ENCODE measurements at places on chromosomes 6 and 20.
A peak's percentile ranks its signal among the peaks of the same experiment; 100 is the strongest.

DNA sequence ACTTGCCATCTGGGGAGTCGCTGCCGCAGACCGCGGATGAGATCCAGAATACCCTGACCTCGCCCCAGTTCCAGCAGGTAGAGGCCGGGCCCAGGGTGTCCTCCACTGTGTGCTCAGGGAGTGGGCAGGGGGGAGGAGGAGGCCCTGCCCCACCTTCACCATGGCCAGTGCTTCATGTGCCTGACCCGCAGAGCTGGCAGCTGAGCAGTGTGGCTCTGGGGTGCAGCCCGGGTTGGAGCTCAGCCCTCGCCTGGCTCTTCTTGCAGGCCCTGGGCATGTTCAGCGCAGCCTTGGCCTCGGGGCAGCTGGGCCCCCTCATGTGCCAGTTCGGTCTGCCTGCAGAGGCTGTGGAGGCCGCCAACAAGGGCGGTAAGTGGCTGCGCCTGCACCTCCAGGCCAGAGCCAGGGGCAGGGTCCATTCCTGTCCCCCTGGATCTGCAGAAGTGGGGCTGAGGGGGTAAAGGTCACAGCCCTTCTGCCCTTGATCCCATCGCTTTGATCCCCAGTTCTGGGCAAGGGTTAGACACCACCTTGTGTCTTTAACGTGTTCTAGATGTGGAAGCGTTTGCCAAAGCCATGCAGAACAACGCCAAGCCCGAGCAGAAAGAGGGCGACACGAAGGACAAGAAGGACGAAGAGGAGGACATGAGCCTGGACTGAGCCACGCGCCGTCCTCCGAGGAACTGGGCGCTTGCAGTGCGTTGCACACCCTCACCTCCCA, 5.5 kb downstream of the ADRM1 start:
- no peak for DNase-seq

DNA sequence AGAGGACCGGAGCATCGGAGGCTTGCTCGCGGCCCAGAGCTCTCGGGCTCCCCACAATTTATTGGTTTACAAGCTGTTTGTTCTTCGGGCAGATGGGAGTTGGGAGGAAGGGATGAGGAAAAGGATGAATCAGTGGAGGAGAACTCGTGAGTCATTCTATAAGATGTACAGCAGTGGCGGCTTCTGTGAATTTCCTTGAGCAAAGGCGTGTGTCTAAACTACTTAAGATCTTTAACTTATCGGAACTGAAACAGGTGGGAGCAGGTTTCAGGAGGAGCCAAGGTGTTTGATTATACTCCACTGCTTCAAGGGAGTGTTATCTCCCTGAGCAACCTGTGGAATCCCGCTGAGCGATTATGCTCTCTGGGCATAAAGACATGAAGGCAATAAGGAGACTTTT, 50.5 kb upstream of the IBTK start:
- no peak for DNase-seq

- DNase-seq, result no peak
Observed at GRCh38 chr6:33786736-33787135, 2.2 kb downstream of the LEMD2 start.

GRCh38 chr6:152293404-152293803, 343.8 kb downstream of the SYNE1 start:
- DNase-seq, result no peak

DNA sequence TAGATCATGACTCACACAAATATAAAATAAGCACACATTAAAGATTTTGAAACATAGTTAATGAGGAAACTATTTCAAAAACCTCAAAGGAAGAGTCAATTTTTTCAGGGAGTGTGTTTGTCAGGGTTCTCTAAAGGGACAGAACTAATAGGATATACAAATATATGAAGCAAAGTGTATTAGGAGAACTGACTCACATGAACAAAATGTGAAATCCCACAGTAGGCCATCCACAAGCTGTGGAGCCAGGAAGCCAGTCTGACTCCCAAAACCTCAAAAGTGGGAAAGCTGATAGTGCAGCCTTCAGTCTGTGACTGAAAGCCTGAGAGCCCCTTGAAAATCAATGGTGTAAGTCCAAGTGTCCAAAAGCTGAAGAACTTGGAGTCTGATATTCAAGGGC, 898.0 kb upstream of the EYS start:
- DNase-seq, result no peak

DNA sequence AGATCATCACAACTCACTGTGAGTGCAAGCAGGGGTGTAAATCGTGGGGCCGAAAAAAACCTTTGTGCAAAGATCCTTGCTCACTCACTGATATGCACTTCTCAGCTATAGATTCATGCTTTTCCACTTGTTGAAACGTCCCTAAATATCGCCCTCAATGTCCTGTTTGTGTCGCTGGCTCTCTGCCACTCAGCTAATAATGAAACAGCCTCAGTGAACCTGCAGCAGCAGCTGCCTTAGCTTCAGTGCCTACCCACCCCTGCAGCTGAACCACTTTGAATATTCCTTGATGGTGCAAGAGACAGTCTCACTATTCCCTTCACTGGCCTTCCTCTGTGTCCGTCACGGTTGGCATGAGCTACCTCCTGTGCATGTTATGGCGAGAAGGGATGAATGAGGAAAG, 128.9 kb upstream of the NAA20 start:
- no peak for DNase-seq

GRCh38 chr6:378090-378957, 13.2 kb upstream of the IRF4 start:
- no peak for DNase-seq

- DNase-seq, result peak; percentile 19
Observed at GRCh38 chr6:21992178-21992967, 304.5 kb downstream of the PRL start.

DNA sequence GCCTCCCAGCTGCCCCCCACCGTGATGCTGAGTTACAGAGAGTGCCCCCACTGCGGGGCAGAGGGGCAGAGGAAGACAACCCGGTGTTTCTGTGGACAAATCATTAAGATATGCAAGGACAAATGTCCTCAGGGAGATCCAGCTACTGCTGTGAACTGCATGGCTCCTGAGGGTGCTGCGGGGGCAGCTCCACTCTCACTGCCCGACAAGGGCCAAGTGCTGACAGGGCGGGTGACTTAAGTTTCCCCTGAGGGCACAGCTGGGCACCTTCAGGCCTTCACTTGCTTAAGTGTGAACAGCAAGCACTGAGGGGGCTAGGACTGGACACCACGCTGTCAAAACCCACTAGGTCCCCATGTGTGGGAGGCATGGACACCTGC, 26.2 kb upstream of the TCFL5 start:
- DNase-seq, result no peak

- DNase-seq, result no peak
Observed at GRCh38 chr20:61480158-61480825, 228.2 kb downstream of the CDH4 start.

DNA sequence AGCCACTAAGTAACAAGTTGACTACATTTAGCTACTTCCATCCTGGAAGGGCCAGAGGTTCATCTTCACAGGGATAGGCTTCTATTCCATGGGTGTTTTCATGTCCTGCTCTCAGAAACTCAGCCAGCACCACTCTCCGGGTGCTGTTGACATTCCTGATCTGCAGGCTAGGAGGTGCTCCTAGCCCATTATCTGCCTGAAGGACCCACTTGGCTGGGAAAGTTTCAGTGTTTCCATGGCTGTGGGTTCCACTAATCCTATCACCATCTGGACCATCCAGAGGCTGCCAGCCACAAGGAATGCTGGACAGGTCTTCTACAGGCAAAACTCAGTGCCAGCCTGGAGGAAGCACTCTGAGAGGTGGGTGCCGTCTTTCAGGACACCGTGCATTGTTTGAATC, 45.2 kb downstream of the HLA-G start:
- no peak for DNase-seq

DNA sequence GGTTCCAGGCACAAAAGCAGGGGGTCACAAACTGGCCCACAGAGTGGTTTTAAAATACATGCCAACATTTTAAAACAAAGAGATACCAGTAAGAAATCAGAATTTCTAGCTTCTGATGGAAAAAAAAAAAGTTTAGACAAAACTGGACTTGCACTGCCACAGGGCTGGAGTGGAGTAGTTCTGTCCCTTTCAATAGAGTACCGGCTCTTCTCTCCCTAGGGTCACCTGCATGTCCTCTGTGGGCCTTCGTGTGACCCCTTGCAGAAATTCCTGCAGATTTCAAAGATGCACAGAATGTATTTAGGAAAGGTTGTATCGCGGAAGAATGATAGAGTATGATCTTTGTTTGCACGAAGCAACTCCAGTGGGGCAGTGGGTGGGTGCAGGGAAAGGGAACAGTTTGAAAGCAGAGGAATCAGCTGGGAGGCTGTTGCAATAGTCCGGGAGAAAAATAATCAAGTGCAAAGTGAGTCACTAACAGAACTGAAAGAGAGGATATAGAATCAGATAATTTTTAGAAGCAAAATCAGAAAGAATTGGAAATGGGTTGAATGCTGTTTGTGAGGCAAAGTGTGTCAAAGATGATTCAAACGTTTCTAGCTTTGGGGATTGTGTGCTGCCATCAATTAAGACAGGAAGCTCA, 97.3 kb upstream of the STXBP5 start:
- DNase-seq, result no peak

DNA sequence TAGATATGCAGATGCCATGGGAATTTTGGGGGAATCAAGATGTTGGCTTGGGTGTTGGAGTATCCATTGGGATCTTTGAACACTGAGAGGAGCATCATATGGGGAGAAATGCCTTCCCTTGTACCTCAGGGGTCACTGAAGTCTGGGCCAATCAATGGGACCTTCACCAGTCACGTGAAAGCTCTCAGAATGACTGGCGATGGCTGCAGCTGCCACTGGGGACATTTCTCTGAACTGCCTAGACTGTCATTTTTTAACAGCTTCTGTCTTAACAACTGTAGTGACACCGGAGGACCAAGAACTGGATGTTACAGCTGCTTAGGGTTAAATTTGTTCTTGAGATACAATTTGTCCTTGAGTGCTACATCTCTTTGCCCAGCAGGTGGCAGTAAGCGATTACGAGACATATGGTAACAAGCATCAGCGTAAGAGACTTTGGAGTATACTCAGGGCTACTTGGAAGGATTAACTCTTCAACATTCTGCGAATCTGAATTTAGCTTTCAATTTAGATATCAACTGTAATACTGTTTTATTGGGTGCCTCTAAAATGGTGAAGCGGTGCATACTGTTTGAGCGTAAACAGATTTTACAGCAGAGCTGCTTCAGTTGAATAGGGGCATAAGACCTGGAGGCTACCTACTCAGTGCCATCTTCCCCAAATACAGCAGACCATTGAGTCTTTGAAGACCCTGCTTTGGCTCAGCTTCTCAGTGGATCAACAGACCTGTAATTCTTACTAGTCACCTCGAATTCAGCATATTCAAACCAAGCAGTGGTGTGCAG, 36.0 kb downstream of the CCN2 start:
- DNase-seq, result peak; percentile 44

DNA sequence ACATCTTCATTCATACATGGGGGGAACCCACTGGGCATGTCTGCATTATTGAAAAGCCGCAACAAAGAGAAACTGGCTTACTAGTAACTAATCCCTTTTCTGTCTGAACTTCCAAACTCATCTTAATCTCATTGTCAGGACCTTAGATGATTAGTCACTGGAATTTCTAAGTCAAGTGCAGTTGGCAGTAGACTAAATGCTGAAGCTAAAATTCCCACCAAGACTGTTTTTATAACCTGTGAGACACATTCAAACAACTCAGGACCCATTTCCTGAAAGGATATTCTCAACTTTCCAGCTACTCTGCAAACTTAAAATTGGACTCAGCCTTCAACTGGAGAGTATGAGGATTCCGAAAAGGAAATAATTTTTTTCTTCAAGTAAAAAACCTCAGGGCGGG, 94.8 kb upstream of the SCAF8 start:
- DNase-seq, result no peak

- no peak for DNase-seq
Observed at GRCh38 chr20:32235331-32236047, 27.8 kb downstream of the POFUT1 start.

- DNase-seq, result peak; percentile 73
Observed at GRCh38 chr6:125904871-125905270, 51.7 kb upstream of the HINT3 start.

DNA sequence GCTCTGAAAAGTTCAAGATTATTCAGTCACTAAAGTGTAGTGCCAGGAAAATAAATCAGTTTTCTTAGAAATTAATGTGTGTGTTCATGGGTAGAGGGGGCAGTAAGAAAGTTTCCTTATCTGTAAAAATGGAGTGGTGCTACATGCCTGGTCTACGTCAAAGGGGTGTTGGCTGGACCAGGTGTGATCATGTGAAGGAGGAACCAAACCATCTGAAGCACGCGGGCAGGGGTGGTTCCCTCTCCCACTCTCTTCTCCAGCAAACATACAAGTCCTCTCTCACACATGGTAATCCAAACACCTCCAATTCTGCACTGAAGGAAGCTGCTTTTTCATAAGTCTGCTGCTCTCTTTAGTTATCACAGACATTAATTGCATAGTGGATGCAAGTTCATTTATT, 63.1 kb downstream of the CLIC5 start:
- DNase-seq, result no peak

DNA sequence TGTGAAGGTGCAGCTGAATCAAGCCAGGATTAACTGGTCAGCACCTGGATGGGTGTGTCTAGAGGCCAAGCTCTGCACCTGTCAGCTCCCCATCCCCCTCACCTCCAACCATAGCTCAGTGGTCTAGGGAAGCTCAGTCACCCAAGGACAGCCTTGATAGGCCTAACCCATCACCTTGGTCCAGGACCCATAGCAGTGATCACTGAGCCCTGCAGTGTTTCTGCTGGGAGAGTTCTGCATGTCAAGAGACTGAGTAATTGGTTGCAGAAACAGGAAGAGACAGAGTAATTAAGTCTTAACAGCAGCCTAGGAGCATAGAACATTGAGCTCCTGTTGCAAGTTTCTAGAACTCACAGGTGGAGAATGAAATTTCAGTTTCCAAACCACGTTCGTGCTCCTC, 18.7 kb upstream of the RALGAPB start:
- no peak for DNase-seq

GRCh38 chr20:23337312-23337711, 13.3 kb upstream of the NXT1 start:
- DNase-seq, result no peak

- no peak for DNase-seq
Observed at GRCh38 chr6:14863902-14864850, 381.7 kb upstream of the JARID2 start.

GRCh38 chr20:56411759-56412472, at the start of gene CASS4:
CASS4 (plus strand) TSS chr20:56412260; CDS start chr20:56412459, 199 bp downstream.
- peak; percentile 24 for DNase-seq

DNA sequence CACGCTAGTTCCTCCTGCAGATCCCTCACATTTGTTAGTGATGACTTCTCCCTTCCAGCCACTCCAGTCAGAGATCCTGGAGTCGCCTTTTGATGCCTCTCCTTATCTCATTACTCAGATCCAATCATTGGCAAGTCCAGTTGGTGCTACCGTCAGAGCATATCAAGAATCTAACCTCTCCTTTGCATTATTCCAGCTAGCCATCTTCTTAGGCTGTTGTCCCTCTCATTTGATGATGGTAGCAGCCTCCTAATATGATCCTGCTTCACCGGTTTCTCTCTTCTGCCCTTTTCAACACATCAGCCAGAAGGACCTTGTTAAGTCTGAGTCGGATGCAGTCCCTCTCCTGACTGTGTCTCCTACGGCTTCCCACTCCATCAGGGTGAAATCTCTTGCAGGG, 305.6 kb downstream of the THBS2 start:
- DNase-seq, result no peak

GRCh38 chr6:133724726-133725125, 164.2 kb upstream of the TCF21 start:
- no peak for DNase-seq

- no peak for DNase-seq
Observed at GRCh38 chr6:121856296-121856695, 420.9 kb downstream of the GJA1 start.

GRCh38 chr6:56062836-56063235, 184.5 kb downstream of the COL21A1 start:
- no peak for DNase-seq

- no peak for DNase-seq
Observed at GRCh38 chr20:10527781-10528180, 92.7 kb downstream of the SLX4IP start.

- DNase-seq, result no peak
Observed at GRCh38 chr6:133761706-133762105, 127.2 kb upstream of the TCF21 start.

Measured in stimulated activated CD4-positive, alpha-beta T cell treated with anti-CD3 and anti-CD28 coated beads, Interleukin-1b, Interleukin-23, amount 100 ng/mL, for 48 hours (primary cell).